Aorta (tissue), 5 donors: ENCODE measurements at places on chromosomes 16 and 17.

- no peak for DNase-seq
These were observed 12.7 kb downstream of the DNAAF8 start for GRCh38 chr16:4746991-4747574.

DNA sequence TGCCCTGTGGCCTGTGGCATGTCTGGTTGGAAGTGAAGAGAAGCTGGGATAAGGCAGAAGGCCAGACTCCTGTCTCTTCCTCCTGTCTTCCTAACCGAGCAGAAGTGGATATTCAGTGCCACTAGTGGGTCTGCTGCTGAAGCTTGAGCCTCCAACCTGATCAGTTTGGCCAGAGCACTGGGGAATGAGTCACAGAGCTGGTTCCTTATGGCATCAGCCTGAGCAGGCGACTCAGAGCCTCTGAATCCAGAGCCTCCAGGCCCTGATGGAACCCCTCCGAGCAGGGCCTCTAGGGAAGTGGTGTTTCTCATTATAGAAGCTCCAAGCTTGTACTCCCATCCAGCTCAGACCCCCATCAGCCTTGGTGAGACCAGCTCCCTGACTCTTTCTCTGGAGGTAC is 2.0 kb downstream of the WSCD1 start:
- peak; percentile 46 for DNase-seq

DNA sequence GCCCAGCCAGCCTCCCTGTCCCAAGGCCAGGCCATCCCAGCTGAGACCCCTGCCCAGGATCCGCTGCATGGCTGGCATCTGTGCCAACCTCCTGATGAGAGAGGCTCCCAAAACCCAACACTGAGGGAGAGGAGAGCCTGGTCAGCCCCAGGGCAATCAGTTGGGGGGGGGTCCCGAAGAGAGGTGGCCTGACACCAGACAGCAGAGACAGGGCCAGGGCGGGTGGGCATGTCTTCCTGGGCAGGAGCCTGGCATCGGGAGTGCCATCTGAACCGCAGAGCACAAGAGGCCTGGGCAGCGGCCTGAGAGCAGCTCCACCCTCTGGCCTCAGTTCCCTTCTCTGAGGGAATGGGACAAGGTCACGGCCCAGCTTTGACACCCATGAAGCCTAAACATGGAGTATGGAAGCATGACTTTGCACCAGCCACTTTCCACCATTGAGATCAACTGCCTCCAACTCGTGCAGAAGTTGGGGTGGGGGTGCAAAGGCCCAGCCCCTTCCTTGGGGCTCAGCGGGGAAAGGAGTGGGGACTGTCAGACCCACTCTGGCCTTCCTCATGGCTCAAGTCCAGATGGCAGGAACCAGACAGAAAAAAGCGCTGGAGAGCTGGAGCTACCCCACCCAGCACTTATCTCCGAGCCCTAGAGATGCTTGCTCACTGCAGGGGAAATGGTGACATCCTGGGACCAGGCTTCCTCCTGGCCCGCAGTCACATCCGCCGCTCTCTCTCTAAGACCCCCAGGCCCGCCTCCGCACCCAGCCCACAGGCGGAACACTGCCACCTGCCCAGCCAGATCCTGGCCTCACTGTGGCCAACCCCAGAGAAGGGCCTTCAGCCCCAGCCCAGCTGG is 9.7 kb downstream of the RHBDF2 start:
- no peak for DNase-seq

DNA sequence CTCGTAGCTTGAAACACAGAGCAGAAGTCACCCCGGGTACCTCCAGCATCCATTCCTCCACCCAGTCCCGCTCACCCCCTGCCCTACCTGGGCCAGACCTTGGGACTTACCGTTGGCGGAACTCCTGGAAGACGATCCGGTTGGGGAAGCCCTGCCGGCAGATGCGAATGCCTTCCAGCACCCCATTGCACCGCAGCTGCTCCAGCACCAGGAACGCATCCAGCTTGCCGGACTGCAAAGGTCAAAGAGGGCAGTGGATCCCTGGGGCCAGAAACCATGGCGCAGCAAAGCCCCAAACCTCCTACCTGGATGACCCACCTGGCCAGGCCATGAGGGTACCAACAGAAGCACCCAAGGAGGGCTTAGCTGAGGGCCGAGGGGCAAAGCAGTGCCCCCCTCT is 97.9 kb downstream of the NDE1 start:
- no peak for DNase-seq

DNA sequence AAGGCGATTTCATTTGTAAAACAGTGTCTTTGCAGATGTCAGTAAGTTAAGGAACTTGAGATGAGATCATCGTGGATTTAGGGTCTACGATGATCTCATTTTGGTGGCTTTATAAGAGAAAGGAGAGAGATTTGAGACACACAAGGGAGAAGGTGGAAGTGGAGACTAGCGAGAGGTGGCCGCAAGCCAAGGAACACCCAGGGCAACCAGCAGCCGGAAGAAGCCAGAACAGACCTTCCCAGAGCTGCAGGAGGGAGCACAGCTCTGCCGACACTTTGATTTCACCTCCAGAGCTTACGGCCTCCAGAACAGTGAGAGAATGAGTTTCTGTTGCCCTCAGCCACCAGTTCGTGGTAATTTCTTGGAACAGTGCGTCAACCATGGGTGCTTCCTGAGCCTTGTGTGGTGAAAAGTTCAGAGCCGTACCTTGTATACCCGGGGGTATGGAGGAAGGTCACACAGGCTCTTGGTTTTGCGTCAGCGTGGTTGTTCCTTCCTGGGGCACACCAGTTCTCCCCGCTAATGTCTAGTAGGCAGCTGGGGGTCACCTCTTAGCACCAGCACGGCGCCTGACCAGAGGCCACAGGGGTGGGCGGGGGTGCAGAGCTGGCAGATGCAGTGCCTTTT is 12.9 kb upstream of the SEC14L1 start:
- DNase-seq = peak; percentile 88

DNA sequence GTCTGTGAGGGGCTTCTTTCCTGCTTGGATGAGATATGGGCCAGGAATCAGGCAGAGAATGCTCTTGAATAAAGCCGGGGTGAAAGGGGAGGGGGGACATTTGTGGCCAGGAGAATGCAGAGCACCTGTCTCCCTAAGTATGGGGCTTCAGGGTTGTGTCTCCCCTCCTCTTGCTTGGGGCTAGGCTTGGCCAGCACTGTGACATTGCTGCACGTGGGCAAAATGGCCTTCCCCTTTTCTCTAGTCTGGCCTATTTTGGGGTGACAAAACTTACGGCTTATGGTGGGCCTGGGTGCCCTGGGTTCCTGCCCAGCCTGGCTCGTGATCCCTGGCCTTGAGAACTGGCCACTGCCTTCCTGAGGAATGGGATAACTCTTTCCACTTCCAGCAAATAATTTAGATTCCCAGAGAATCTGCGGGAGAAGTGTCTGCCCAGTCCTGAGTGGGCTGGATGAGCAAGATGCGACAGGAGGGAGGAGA is 5.6 kb downstream of the NFE2L1 start:
- DNase-seq = no peak

GRCh38 chr17:58917228-58917627 is 161.6 kb downstream of the PPM1E start:
- no peak for DNase-seq

DNA sequence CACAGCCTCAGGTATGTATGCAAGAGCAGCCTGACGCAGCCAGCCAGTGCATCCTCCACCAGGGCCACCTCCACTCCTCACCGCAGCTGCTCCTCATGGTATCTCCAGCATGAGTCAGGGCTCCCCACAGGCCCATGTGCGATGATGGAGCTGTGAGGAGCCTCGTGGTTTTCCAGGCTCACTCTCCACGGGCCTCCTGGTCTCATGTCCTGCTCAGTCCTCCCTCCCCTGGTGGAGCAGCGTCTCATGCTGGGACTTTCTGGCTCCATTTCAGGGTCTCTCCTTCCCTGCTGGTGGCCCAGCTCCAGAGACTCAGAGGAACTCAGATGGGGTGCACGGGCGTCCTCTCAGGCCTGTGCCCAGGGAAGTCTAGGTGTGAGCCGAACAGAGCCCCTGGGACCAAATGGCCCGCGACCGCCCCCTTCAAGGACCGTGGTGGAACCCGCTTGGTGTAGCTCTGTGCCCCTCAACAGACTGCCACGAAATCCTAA is 70.4 kb downstream of the METRNL start:
- DNase-seq = no peak

- DNase-seq = peak; percentile 96
These were observed at the start of gene GDE1 for GRCh38 chr16:19521471-19522396. Gene GDE1, minus strand, starts transcription at chr16:19522098. Its CDS starts 134 bp downstream, at chr16:19521964.

DNA sequence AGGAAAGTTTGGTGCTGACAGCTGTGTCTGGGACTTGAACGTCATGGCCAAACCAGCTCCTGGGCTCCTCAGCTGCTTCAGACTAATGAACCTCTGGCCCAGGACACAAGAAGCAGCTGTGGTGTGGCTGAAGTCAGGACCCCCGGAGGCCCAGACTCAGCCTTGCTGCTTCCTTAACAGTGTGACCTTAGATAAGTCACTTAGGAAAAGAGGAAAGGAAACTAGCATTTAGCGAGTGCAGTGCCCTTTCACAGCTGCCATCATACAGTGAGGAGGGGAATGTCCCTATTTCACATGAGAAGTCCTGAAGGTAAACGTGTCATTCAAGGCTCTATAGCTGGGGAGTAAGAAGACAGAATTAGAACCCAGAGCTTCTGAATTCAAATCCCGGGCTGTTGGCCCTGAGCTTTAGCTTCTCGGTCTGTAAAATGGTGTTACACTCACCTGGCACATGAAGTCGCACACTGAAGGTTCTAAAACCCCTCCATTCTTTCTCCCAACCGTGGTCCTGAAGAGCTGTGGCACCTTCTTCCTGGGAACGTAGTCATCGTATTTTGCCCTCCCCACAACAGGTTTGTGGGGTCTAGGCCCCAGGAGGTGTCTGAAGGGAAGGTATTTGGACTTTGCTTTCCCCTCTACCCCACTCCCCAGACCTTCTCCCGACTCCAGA is 910 bp upstream of the RAMP2 start:
- no peak for DNase-seq

- no peak for DNase-seq
These were observed 2451.0 kb downstream of the TP53TG3F start for GRCh38 chr16:35910409-35910808.

- no peak for DNase-seq
These were observed 10.5 kb downstream of the TSPOAP1 start for GRCh38 chr17:58318065-58318481.

DNA sequence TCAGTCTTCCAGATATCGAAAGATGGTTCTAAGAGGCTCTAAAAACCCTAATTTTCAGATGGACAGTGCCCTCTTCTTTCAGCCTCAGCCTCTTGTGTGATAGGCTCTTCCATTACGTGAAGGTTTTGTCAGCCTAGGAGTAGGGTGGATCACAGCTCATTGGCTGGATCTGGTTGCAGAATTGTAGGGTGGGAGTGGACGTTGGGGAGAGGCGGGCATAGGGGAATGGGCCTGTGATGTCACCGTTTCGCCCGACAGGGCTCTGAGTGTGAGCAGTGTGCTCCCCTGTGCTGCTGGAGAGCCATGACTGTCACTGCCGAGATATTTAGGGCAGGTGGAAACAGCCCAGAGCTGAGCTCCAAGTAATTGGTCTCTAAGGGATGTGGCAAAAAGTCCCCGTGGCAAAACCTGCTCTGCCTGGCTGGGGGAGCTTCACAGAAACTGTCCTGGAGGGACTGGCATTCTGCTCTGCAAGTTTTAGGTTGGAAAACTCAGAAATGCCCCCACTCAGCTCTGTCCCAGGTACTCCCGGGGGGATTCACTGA is 6.2 kb upstream of the WFIKKN1 start:
- DNase-seq = no peak

DNA sequence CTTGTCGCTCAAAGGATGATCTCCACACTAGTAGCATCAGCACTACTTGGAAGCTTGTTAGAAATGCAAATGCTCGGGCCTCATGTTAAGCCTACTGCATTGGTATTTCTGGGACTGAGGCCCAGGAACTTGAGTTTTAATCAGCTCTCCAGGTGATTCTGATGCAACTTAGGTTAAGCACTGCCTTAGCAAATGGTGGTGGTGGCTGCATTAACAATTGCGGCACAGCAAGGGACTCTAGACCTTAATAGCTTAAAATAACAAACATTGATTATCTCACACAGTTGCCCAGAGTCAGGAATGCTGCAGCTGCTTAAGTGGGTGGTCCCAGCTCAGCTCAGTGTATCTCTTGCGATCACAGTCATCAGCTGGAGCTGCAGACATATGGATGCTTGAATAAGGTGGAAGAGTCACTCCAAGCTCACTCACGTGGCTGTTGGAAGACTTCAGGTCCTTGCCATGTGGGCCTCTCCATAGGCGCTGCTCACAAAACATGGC is 25.8 kb downstream of the HS3ST3A1 start:
- no peak for DNase-seq

DNA sequence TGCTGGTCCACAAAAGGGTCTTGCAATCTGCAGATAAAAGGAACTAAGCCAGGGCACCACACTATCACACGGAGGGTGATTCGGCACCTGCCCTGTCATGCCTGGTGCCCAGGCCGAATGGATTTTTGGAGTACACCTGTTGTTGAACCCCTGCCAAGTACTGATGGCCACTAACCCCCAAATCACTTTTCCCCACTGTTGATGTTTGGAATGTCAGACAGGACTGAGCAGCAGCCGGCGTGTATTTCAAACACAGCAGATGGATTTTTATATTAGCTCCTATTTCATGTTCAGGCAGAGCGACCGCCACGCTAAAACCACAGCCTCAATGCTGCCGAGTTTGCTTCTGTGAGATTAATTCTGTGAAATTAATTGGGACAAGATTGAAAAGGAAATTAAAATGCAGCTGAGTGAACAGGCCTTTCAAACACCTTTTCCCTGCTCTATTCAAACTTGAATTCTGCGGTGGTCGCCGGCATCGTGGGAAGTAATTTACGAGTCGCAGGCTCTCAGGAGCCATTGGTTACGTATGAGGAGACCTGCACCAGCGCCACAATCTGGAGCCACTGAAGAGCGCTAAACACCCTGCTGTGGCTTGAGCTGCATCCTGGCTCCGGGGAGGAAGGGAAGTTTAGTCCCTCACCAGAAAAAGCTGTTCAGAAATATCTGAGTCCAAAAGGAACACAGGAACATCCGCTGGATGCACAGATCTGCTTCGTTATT is 48.5 kb downstream of the SNX11 start:
- DNase-seq = no peak

DNA sequence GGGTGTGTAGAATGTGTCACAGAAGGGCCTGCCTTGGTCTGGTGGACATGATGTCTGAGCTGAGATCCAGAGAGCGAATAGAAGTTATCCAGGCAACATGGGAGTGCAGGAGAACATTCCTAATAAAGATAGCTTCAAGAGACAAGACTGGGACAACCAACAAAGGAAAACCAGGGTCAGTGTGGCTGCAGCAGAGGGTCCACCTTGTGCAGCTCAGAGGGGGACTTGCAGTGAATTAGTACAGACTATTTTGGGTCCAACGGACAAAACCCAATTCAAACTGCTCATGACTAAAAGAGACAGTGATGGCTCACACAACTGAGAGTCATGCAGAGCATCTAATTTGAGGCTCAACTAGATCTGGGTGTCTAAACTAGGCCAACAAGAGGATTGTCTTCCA is 192.1 kb downstream of the CBLN1 start:
- no peak for DNase-seq

GRCh38 chr16:20781697-20782096 is 17.9 kb downstream of the ACSM3 start:
- DNase-seq = no peak

GRCh38 chr16:46883353-46883689 is 841 bp upstream of the GPT2 start:
- no peak for DNase-seq

GRCh38 chr16:67326472-67327309 is at the start of the genes KCTD19 and LRRC36:
Gene KCTD19, minus strand, starts transcription at chr16:67326741. Its CDS starts 34 bp downstream, at chr16:67326707.
Gene LRRC36, plus strand, starts transcription at chr16:67326815. Its CDS starts 48 bp downstream, at chr16:67326863.
- peak; percentile 71 for DNase-seq
